ENCODE measurements at places on chromosomes 16 and 17. TPM values are rescaled to one million over a fixed set of nuclear protein-coding genes. Genes with fewer than 3 reads are reported as not detected.

DNA sequence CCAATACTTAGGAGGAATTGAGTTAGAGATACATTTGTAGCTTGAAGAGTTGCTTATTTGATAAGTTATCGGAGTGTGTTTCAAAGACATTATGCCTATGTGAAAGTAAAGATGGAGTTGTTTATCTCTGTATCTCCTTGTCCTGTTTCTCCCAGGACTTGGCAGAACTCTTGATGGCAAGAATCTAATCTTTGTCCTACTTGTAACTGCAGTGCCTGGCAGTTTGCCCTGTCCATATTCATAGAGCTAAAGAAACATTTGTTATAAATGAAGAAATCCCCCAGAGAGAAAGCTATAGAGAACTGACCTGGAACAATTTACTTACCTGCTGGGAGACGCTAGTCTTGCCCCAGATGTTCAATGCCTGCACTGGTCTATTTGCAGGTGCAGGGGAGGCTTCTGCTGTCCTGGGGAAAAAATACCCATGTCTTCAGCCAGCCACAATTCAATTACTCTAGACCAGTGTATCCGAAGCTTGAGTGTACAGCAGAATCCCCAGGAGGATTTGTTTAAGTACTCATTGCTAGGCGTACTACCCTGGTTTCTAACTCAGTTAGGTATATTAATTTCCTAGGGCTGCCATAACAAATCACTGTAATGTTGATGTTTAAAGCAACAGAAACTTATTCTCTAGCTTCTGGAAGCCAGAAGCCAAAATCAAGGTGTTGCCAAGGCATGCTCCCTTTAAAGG lies 410.0 kb upstream of the HSBP1 start:
- no peak for DNase-seq

DNA sequence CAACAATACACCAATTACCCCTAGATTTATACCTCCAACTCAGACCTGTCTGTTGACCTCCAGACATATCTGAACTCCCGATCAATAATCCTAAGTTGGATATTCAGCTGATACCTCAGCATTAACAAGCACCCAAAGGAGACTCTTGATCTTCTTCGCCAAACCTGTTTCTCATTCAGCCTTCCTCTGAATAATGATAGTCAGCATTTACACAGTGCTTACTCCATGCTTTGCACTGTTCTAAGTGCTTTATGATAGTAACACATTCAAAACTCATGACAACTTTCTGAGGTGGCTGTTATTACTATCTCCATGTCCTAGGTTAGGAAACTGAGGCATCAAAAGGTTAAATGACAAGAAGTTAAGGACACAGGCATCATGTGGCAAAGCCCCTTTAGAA lies 104.2 kb upstream of the SIAH1 start:
- no peak for DNase-seq

GRCh38 chr17:80110927-80111701 lies 9.7 kb downstream of the GAA start:
- DNase-seq: no peak

DNA sequence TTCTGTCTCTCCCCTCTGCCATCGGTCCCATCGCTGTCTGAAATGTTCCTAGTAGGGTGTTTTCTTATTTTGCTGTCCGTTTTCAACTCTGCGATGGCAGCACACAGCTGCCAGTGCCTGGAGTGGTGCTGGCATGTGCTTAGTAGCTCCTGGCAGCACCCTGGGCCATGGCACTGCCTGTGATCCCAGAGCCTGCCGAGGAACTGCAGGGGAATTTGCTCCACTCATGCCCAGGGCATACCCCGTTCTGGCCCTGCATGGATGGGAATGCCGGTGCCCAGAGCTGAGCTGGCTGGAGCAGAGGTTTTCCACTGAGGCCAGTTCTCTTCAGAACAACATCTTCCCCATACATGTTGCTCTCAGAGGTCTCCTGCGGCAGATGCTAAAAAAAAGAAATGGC lies 43.1 kb downstream of the GPT2 start:
- DNase-seq: no peak

DNA sequence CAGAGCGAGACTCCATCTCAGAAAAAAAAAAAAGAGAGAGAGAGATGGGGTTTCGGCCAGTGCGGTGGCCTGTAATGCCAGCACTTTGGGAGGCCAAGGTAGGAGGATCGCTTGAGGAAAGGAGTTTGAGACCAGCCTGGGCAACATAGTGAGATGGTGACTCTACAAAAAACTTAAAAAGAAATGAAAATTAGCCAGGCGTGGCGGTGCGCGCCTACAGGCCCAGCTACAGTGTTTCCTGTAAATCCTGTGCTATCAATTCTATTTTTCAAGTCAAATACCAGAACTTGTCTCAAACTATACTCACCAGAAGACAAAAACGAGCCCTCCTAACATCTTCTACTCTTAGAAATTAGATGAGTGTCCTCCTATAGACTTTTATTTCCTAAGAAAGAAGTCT lies 19.3 kb downstream of the UBE2O start:
- DNase-seq: no peak

GRCh38 chr17:61248399-61248798 lies 151.2 kb upstream of the TBX2 start:
- DNase-seq: peak; percentile 55

DNA sequence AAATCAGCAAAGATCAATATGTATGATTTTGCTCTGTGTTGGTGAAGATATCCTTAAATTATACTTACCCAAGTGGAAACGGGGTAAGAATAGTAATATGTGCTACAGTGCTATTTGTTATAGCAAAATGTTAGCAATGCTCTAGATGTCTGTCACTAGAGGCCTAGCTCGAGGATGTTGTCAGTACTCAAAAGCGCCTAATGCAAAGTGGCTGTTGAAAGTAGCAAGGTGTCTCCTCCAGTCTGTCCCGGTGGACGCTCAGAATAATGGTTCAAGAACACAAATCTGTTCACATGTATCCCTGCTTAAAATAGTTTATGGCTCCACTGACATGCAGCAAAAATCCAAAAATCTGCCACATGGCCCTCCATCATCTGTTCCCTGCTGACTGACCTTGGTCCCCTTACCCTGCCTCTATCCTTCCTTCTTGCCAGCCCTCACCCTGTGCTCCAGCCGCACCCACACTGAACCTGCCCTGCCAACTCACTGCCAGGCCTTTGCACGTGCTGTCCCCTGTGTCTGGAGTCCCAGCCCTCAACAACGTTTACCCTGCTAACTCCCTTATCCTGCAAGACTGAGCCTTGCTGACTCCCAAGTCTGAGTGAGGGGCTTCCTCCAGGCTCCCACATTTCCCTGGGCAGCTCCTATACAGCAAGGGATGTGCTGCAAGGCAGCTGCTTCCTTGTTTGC lies 9.6 kb upstream of the RNF112 start:
- no peak for DNase-seq

DNA sequence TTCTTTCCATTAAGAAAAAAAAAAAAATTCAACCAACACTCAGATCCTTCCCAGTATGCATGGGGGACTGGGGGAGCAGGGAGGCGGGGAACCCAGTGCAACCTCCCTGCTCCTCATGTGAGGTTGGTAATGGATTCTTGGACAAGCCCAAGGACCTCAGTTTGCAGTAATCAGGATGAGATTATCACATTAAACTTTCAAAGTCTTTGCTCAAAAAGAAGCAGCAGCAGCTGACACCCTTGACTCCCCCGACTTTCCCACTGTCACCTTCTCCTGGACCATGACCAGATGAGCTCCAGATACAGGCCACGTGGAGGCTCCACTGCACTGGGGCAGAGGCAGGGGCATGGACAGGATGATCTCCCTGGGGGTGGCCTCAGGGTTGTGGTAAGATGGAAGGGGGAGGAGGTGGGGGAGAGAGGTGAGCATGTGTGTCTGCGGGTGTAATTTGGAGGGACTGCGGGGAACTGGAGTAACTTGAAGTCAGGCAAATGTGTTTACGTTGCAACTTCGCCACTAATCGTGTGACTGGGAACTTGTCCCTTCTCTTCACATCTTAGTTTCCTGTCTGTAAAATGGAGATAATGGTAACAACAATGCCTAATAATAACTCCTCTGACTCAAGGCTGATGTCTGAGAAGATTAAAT lies 19.8 kb downstream of the ZNF385C start:
- no peak for DNase-seq

DNA sequence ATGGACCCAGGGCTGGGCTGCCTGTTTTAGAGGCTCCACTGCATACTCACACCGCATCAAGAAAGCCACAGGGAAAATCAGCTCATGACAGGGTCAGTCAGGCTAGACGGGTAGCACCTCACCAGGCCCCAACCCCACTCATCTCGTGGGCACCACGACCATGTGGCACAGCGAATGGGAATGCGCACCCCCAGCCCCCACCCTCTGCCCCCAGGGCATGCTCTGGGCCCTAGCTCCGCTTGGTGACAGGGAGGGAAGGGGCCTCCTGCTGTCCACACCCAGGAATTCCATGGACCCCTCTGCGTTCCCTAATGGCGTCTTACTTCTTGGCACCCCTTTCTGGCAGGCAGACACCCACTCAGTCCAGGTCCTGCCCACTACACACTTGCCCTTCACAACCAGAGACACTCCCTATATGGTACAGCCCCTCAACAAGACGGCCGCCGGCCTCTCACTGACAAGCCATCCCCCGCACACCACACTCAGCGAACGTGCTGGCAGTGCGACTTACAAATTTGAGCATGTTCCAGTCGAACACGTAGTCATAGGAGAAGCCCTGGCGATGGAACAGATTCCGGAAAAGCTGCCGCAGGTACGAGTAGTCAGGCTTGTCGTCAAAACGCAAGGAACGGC lies 22.1 kb downstream of the SLC16A3 start:
- DNase-seq: no peak

DNA sequence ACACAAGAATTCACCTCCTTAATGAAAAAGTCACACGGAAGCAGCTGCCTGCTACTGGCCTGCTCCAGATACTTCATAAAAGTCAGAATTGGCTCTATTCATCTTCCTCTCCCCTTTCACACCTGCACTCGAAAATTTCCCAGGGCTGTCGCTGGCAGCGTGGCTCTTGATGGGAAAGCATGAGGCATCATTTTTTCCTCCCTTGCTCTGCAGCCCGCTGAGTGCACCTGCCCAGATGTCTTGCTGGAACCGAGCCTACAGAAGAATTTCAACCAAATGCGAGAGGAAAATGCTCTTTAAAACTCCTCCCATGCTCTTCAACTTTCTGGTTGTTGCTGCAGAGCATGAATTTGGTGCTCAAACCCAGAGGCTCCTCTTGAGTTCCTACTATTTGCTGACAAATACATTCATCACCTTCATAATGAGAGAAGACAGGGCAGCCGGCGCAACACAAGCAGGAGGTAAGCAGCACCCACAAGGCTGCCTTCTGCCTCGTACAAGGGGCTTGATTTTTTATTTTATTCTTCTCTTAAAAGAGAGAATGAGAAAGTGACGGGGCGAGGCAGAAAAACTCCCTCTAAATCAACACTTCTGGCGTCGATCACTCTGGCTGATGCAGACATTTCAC lies 146.8 kb downstream of the ZFHX3 start:
- DNase-seq: no peak

GRCh38 chr17:80154166-80154565 lies 7.2 kb upstream of the EIF4A3 start:
- no peak for DNase-seq

DNA sequence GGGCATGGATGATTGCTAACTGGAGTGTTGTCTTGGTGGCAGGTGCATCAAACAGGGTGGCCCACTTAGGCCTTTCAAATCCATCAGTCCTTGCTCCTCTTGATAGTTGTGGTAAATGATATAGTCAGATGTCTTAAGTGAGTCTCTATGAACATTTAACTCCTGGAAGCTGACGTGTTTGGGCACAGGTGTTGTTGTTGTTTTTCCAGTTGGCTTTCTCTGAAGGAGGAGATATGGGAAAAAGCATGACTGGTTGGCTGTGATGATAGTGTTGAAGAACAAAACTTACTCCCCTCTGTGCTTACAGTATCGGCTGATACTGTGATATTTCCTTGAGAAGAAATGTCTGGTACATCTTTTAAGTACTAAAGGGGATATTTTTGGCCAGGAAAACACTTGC lies 18.0 kb downstream of the TNRC6A start:
- DNase-seq: no peak

DNA sequence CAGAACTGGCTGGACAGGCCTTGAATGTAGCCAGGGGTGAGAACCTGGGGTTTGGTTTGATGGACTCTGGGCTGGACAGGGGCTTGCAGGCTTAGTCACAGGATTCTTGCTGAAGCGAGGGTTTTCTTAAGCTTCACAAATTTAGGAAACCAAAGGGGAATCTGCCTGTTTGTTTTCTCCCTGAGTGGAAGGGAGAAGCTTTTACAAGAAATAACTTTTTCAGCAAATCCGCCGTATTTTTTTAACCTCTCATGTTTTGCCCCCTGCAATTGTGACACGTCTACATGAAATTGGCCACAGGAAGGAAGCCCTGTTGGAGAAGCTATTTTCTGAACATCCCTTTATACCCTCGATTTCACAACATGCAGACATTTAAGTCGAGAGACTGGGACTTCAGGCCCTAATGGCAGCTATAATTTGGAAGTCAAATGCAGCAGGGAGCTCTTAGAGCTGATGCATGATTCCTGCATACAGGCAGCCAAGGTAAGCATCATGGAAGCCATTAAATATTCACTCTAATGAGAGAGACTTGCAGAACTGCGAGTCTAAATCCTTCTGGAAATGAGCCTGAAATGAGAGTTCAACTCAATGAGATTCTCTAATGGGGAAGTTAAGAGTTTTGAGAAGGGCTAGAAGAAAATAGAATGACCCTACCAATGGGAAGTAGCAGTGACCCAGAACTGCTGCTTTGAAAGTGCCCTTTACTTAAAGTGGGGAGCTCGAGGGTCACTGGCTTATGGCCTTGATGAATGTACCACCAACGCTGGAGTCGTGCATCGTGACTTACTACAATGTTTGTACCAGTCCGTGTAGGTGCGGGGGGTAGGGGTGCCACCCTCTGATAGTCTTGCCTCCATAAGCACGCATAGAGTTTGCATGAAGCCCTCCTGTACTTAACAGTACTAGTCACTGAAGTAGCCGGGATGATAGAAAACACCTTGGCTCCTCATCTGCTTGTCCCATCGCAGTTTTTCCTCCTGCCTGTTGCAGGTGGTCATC lies 45.1 kb upstream of the IRF8 start:
- DNase-seq: no peak

DNA sequence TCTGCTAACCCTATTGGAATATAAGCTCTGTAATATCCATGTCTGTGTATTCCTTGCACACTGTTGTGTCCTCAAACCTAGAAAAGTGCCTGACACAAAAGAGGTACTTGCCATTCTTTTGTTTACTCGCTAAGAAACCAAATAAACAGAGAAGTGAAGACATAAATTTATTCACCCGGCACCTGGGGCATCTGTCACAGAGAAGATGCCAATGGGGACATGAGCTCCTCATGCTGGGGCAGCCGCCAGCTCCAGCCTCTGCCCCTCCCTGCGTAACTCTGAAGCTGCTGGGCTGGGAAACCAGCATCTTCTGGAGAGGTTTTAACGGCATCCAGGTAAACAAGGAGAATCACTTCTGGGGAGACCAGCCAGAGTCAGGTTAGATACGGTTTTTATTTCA lies 15.1 kb upstream of the CDRT4 start:
- DNase-seq: no peak

FMNL1 gene
- total RNA-seq: 0.56 TPM

PARN gene
- total RNA-seq: 25.1 TPM

SLC12A3 gene
- not detected for total RNA-seq

PRSS21 gene
- total RNA-seq: not detected

GAST gene
- total RNA-seq: not detected
